Mesothelial cell of epicardium (in vitro differentiated cells): ENCODE measurements at places on chromosomes 3 and 15. TPM values are rescaled to one million over a fixed set of nuclear protein-coding genes. Genes with fewer than 3 reads are reported as not detected.

DNA sequence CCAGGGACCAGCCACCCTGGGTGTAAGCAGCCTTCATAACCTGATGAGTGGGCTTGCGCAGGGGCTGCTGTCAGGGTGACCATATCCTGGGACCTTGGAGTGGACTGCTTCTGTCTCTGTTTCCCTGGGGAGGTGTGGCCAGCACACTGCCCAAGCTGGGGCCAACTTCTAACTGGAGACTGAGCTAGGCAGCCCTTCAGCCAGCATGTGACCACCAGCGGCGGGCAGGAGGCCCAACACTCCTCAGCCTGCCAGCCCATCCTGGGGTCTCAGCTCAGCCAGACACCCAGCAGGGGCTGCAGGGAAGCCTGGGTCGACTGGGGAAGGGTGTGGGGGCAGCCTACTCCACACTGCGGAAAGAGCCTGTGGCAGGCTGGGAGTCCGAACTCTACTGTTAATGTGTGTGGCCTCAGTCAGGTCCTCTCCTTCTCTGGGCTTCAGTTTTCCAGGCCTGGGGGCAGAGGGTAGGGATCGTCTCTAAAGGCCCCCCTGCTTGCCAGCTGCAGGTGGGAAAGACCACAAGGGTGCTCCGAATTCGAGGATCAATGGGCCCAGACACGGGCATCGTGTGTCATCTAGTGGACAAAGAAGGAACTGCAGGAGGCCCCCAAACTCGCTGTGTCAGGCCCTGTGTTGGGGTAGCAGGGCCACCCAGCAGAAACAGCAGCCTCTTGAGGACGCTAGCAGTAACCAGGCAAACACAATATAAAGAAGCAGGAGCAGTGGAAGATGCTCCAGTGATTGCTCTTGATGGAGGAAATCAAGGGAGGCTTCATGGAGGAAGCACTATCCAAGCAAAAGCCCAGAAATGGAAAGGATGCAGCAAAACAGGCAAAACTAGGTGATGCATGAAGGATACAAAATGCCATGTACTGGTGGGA, 2.0 kb upstream of the SEMA3G start:
- no peak for DNase-seq

The NR2E3 gene
- total RNA-seq, result 1.1 to 2.0 TPM (median 1.2 TPM) in 3 replicates

DNA sequence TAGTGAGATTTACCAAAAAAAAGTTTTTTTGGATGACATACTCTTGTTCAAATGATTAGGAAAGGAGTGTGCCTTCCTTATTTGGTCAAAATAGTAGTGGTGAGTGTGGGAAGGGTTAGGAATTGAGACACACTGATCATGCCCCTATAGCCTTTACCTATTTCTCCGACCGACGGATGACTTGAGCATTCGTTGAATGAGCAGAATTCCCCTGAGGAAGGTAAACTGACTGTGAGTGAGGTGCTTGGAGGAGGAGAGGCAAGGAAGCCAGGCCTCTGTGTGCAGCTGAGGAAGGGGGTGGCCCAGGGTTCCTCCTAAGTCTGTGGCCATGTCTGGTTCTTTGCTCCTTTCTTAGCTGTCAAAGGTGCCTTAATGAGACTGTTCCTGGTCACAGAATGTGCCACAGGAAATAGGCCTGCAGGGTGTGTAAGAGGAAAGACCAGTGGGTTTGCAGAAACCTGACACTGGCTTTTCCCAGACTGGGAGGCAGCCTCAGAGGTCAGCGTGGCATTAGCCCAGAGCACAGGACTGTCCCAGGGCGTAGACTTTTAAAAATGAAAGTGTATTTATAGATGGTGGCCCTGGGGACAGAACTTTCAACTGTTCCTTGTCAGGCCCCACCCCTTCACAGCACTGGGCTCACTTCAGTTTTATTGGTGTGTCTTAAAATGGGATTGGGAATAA, 307.7 kb upstream of the C2CD4B start:
- no peak for DNase-seq

DNA sequence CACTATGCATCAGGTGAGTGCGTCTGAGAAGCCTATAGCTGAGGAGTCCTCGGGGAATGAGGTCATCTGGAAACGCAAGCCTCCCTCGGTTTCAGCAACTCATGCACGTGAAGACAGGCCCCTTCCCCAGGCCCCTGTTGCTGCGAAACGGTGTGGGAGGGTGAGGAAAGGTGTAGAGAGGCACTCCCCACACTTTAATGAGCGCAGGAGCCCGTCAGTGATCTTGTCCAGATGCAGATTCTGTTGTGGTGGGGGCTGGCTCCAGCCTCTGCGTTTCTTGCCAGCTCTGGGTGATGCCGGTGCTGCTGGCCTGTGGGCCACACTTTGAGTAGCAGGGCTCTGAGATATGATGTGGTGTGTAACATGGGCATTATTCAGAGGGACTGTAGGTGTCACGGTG, 38.6 kb upstream of the LACTB start:
- DNase-seq, result peak; percentile 33

The PROK2 gene
- total RNA-seq, result not detected in 3 replicates

GRCh38 chr3:141710888-141711616, 27.0 kb upstream of the RNF7 start:
- DNase-seq, result no peak

The FBXL22 gene
- 0.20 to 0.63 TPM (median 0.55 TPM) in 3 replicates for total RNA-seq

DNA sequence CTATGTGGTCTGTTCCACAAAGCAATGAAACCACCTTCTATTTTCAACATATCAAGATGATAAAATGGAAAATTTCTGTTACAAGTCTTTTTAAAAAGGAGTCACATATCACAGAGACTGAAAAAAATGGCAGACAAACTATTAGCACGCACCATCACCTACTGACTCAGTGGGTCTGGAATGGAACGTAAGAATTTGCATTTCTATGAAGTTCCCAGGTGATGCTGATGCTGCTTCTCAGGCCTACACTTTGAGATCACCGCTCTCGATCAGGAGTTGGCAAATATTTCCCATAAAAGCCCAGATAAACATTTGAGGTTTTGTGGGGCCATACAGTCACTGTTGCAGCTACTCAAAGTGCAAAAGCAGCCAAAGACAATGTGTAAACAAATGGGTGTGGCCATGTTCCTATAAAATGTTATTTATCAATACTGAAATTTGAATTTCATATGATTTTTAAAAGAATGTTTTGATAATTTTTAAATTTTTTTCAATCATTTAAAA, 142.9 kb downstream of the ADAM10 start:
- DNase-seq, result no peak

DNA sequence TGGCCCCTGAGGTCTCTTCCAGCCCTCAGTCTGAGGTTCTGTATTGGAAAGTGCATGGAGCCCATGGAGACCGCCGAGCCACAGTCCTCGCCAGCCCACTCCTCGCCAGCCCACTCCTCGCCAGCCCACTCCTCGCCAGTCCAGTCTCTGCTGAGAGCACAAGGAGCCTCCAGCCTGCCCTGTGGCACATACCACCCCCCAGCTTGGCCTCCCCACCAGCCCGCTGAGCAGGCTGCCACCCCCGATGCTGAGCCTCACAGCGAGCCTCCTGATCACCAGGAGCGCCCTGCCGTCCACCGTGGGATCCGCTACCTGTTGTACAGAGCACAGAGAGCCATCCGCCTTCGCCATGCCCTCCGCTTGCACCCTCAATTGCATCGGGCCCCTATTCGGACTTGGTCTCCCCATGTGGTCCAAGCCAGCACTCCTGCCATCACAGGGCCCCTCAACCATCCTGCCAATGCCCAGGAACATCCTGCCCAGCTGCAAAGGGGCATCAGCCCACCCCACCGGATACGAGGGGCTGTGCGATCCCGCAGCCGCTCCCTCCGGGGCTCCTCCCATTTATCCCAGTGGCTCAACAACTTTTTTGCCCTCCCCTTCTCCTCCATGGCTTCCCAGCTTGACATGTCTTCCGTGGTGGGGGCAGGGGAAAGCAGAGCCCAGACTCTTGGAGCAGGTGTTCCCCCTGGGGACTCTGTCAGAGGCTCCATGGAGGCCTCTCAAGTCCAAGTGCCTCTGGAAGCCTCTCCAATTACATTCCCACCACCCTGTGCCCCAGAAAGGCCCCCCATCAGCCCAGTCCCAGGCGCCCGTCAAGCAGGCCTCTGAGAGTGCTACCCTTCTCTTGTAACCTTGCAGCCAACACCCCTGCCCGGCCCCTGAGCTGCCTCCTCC, 40.9 kb downstream of the PML start:
- no peak for DNase-seq

The THRB gene
- total RNA-seq, result 2.1 to 3.4 TPM (median 2.4 TPM) in 3 replicates

DNA sequence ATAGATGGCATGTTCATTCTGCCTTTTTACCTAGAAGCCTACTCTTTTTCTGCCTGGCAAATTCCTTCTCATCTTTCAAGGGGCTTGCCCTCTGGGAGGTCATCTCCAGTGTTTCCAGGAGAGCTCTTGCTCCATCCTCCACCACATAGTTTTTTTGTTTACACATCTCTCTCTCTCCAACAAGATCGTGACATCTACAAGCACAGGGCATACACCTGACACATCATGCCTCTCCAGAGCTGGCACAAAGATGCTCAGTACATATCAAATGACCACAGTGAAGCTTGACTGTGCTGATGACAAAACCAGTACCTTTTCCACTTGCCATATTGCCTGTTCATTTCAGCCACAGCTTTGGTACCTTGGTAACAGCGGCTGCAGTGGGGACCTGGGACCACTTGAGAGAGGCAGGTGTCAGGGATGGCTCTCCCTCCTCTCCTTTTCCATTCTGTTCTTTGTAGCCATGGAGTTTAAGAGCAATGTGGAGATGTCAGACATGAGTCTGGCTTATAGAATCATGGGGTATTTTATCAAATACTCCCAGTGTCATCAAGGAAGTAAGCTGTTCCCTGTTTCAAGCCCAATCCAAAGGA, 15.4 kb downstream of the ALPK3 start:
- DNase-seq, result no peak

The STARD5 gene
- 5.4 to 5.9 TPM (median 5.8 TPM) in 3 replicates for total RNA-seq

DNA sequence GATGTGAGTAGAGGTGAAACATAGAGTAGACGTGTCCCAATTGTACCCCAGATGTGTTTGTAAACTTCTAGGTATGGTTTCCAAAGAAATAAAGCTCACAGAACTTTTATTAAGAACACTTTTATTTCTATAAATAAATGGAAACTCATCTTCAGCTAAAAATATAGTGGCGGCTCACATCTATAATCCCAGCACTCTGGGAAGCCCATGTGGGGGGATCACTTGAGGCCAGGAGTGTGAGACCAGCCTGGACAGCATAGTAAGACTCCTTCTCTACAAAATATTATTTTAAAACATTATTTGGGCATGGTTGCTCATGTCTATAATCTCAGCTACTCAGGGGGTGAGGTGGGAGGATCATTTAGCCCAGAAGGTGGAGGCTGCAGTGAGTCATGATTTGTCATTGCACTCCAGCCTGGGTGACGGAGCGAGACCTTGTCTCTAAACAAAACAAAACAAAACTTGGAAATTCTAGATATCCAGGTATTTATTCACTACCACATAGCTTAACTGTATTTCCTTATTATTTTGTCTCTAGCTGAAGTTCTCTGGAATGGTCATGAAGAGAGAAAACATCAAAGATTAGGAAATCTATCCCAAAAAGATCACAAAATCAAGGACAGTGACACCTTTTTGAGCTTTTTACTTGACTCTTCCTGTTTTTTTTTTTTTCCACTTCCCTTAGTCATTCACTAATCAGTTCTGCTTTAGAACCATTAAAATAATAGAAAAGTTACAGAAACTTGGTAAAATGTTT, 258.1 kb downstream of the TIGIT start:
- DNase-seq, result no peak

DNA sequence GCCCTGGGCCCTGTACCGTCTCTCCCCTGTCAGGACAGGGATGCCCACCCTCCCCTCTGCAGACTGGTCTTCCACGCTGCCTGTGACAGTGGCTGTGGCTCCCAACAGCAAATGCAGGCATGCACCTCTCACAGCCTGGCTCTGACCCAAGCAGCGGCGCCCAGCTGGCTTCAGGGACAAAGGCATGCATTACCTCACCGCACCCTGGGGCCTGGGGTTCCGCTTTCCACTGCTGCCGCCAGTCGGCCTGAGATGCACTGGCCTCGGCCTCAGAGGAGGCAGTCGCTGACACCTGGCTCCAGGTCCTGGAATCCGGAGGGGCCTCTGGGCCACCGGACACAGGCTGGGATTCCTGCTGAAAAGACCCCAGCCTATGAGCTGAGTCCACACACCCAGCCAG, 70.3 kb downstream of the SCN5A start:
- no peak for DNase-seq

The EHD4 gene
- 14.5 to 16.1 TPM (median 15.8 TPM) in 3 replicates for total RNA-seq

DNA sequence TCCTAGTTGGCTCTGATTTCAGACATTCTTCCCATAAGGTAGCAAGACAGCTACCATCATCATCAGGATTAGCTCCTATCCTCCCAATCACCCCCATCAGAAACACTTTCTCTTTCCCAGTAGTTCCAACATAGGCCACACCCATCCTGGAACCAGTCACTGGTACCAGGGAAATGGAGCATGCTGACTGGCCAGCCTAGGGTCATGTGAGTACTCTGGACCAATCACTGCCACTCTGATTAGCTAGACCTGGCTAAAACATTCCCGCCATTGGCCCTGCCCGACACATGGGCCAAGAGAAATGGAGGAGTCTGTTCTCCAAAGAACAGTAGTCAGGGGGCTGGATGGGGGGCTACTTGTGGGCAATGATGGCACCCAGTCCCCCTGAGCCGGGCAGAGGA, 12.4 kb downstream of the EFCC1 start:
- DNase-seq, result no peak

DNA sequence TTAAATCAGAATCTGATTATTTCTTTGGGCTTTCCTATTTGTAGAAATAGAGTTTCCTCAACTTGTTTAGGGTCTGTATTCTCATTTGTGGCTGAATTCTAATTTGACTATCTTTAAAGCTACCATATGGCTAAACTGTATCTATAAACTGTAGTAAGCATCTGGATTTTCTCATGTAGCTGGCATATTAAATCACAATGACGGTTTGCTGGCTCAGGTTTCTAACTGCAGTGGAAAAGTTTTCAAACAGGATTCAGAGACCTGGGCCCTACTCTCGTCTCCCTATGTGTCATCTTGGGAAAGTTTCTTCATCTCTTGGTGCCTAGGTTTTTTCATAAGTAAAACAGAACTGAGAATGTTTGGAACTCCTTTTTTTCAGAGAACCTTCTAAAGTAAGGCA, 68.3 kb downstream of the GALK2 start:
- no peak for DNase-seq

- no peak for DNase-seq
These were observed 437.6 kb downstream of the FOXP1 start for GRCh38 chr3:71145954-71146353.

- no peak for DNase-seq
These were observed 176.6 kb downstream of the SLC9A9 start for GRCh38 chr3:143671626-143672025.

- DNase-seq, result no peak
These were observed 182.4 kb downstream of the ADAMTS9 start for GRCh38 chr3:64505419-64505818.

GRCh38 chr15:98280284-98280975, 319.9 kb downstream of the ARRDC4 start:
- no peak for DNase-seq

- no peak for DNase-seq
These were observed 242.3 kb upstream of the ICE2 start for GRCh38 chr15:60721257-60721626.
